NK-92 treated with Interleukin-12 subunit alpha and Interleukin-12 subunit beta, amount 100 ng/mL, for 24 hours (cell line): ENCODE measurements at places on chromosomes 1 and 21.

GRCh38 chr21:33362044-33362555 lies 37.3 kb downstream of the IFNAR1 start:
- DNase-seq, result no peak

GRCh38 chr1:2141025-2141424 lies 53.5 kb downstream of the FAAP20 start:
- no peak for DNase-seq

DNA sequence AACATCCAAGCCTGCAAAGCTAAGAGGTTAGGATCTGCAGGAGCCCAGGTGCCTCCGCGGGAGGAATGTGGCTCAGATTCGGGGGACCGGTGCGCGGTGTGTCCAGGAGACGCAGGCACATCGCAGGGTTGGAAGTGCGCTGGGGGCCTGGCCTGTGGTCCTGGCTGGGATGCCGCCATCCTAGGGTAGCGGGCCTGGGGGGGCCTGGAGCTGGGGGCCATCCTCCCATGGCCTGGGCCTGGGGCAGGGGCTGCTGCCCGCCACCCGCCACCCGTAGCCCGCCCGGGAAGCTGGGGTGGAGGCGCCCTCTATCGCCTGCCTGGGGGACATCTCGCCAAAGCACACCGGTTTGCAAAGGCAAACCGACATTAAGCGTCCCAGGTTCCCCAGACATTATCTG lies 170.6 kb upstream of the ARHGEF16 start:
- no peak for DNase-seq

DNA sequence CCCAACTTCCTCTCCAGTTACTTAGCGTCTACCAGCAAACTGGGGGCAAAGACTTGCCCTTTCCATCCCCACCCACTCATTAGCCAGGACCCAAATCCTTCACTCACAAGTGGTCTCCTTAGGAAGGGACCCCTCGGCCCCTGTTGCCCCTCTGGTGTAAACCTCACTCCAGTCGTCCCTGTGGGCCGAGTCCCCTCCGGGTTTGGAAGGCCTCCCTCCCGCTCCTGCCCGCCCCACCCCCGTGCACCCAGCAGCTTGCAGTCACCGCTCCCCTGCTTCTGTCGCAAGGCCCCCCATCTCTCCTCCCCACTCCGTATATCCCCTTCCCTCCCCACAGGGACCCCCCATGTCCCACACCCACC lies 1.2 kb downstream of the EFHD2 start:
- DNase-seq, result peak; percentile 46

- no peak for DNase-seq
These were observed 930 bp downstream of the SLC30A10 start for GRCh38 chr1:219927298-219927955.

GRCh38 chr1:147611021-147611426 lies 59.3 kb downstream of the ACP6 start:
- DNase-seq, result no peak

DNA sequence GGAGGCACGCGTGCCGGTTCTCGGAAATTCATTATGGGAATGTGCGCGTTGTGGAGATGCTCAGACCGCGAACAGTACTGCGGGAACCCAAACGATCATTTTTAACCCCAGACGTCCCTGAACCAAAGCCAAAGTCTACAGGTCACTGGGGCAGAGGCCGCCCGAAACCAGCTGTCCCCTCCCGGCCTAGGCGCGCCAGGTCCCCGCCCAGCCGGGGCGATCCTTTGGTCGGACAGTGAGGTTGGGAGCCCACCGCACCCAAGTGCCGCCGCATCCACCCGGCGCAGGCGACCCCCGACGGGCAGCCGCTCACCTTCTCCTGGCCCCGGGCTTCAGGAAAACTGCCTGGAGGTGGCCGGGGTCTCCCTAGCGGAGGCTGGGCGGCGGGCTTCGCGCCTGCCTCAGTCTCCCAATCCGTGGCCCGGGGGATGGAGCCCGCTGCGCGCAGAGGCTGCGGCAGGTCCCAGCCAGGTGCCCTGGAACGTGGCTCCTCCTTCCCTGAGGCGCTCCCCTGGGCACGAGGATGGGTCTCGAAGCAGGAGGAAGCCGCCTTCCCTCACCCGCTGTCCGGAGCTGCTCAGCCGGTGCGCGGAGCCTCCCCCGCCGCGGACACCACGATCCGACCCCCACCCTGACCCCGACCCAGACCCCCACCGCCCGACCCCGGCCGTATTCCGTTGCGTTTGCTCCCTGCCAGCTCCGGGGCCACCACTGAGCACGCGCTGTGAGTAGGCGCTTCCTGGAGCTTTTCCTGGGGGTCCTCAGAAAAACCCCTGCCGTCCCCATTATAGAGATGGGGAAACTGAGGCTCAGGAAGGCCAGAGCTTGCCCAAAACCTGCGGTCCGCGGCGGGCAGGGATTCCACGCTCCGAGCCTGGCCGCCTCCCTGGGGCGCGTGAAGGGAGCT lies 8.1 kb upstream of the SLX9 start:
- no peak for DNase-seq

DNA sequence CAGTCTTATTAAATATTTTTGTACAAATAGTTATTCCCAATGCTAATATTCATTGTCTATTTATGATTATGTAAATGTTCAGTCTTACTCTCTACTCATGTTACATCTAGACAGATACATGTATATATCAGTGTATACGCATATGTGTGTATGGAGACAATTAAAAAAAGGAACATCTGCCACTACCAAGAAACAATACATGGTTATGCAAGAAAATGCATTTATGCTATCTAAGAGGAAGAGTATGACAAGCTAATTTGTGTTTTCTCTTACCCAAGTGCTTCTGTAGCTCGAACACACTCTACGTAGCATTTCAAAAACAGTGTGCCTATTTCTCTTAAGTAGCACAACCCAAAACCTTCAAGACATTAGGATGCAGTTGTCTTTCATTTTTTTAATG lies 6.1 kb upstream of the RLF start:
- no peak for DNase-seq
